ENCODE measurements at places on chromosomes 3 and 15. TPM values are rescaled to one million over a fixed set of nuclear protein-coding genes. Genes with fewer than 3 reads are reported as not detected.

DNA sequence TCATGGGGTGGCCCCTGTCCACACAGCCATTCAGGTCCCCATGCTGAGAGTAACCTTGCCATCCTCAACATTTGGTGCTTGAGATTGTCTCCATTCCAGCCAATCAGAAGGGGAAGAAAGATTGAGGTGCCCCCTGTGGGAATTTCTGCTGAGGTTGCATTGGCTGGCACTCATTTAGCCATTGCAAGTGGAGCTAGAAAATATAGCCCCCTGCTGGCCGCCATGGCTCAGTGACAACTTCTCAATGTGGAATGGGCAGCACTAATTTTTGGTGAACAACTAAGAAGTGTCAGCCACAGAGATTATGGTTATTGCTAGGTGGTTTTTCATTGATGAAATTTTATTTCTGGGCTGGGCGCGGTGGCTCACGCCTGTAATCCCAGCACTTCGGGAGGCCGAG, 22.0 kb downstream of the COL6A6 start:
- peak; percentile 49 for DNase-seq

DNA sequence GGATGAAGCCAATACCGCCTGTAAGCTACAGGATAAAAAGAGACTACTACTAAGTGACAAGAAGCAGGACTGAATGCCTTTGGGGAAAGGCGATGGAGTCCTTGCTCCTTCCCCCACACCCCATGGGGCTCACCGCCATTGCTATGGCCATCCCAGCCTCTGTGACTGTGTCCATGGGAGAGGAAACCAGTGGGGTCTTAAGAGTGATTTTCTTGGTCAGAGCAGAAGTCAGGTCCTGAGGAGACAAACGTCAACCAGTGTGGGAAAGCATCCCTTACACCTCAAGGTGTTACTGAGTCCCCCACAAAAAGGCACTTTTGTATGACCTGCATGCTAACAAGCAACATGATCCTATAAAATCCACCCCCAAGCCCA, 913 bp downstream of the IMPDH2 start:
- no peak for DNase-seq

- DNase-seq = no peak
Observed at GRCh38 chr3:85148036-85148435, 189.2 kb downstream of the CADM2 start.

GRCh38 chr3:31831591-31831990, 149.5 kb downstream of the OSBPL10 start:
- no peak for DNase-seq

DNA sequence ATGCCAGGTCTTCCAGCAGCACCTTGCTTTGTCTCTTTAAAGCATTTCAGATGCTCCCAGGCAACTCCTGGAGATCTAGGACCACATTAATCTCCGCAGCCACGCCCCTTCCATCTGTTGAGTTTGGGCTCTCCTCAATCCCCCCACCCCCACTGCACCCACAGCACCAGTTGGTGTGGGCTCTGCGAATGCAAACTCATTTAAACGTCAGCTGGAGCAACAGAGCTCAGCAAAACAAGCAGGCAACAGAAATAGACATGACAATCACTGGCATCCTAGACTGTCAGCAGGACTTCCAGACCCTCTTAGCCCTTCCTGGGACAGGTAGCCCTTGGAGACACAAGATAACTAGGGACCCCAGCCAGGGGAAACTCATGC, 106.9 kb downstream of the LSM3 start:
- no peak for DNase-seq

DNA sequence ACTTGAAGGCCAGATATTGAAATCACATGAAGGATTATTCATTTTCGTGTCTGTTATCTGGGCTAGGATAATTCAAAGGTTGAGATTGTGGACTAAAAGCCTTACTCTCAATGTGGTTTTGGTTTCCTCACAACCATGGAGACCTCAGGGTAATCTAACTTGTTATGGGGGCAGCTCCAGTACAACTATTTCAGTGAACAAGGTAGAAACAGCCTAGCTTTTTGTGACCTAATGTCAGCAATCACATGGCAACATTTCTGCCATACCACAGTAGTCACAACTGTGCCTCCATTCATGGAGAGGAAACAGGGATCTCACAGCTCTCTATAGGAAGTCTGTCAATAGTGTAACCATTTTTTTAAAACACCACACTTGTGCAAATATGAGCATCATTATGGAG, 62.4 kb upstream of the RARB start:
- DNase-seq = no peak

DNA sequence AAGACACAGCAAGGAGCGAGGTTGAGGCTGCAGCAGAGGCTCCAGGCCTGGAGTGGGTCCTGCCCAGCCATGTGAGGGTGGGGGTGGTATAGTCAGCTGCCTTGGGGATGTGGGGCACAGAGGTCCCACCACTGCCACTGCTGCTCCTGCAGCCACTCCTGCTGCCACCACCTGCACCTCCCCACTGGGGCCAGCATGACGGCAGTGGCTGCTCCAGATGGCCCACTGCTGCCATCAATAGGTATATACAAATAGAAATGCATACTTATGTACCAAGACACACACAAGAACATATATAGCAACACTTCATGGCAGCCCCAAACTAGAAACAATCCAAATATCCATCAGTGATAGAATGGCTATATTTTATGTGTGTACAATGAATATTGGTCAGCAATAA, 10.0 kb upstream of the TOP2B start:
- DNase-seq = no peak

DNA sequence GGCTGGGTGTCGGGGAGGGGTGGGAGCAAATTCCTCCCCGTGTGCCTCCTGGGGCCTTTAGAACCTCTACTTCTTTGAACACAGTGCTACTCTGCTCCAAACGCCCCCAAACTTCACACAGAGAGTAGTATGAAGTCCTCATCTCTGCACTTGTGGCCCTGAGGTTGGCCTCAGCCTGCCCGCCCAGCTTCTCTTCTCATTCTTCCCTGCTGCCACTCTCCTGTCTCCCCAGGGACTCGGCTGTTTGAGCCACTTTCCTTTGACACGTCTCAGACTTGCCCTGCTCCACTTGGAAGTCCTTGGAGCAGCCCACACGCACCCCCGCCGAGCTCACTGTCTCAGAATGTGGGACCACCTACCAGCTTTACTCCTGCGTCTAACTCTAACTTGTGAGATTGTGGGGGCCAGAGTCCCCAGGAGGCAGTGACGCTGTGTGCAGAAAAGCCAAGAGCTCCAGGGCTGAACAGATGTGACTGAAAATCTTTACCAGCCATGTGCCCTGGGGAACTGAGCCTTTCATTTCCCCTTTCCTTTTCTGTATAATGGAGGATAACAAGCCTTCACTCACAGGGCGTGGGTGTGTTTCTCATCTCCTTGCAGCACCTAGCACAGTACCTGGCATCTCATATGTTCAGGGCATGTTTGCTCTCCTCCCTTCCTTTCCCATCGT, 233.6 kb upstream of the CTDSPL start:
- DNase-seq = no peak

DNA sequence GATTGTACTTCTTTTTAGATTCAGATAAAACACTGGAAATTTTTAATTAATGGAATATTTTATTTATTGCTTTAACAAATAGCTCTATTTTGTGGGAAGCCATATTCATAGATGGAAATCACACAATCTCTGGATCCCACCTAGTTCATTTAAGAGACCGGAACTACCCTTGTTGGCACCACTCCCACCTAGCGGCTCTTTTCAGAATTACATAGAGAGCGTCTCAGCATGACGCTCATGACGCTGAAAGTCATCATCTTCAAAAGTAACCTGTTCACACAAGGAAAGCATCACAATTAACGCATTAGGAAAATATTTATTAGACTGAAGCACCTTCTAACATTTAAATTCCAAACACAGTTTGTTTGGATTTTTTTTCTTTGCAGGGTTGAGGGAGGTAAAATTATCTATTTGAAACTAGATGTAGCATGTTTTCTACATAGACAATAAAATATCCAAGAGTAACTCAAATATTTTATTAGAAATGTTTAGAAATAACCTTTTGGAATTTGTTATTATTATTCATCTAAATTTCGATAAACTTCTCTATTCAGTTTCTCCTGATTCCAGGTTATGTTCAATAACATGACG, 214.9 kb upstream of the ARRDC4 start:
- peak; percentile 5 for DNase-seq

GRCh38 chr3:111861391-111861790, 2.3 kb downstream of the PHLDB2 start:
- peak; percentile 50 for DNase-seq

DNA sequence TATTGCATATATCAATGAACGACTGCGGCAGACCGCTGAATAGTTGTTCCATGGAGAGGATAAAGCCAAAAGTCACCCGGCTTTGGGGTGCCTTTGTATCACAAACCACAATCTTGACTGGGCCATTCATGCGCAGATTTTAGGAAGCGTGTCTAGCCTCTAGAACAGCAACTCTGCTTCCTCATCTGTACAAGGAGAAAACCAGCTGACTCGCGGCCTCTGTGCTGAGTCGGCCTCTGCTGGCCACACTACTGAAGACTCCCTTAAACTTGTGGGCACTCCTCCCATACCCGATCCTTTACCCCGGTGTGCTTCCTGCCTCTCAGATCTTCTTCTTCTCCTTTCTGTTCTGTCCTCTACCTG, 872 bp downstream of the DLEC1 start:
- peak; percentile 38 for DNase-seq

GRCh38 chr3:83649692-83650091, 1309.1 kb upstream of the CADM2 start:
- DNase-seq = no peak

GRCh38 chr3:161500068-161500796, 3.6 kb downstream of the OTOL1 start:
- DNase-seq = no peak

DNA sequence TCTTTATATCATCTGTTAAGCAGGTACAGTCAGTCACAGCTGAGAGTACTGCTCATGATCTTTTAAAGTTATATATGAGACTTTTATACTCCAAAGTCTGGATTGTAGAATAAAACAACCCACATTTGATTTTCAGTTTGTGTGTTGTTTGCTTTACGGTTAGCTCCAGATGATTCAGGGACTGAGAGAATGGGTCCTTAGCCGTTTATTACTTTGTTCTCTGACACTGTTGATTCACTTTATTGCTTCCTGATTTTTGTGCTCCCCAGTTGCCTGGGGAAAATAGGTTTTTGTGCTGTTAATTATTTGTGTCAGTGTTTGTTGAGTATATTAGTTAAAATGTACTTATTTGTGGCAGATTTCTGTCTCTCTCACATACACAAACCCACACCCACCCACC, 8.6 kb upstream of the EBLN2 start:
- no peak for DNase-seq

- DNase-seq = no peak
Observed at GRCh38 chr3:80159990-80160506, 392.2 kb upstream of the ROBO1 start.

GRCh38 chr15:64938192-64938591, 26.5 kb downstream of the ANKDD1A start:
- DNase-seq = peak; percentile 80

GRCh38 chr15:55907797-55908196, 85.6 kb downstream of the NEDD4 start:
- DNase-seq = peak; percentile 97

GRCh38 chr3:156416846-156417558, 137.9 kb downstream of the SSR3 start:
- no peak for DNase-seq

- DNase-seq = no peak
Observed at GRCh38 chr15:89652131-89652530, 3.1 kb downstream of the KIF7 start.

DNA sequence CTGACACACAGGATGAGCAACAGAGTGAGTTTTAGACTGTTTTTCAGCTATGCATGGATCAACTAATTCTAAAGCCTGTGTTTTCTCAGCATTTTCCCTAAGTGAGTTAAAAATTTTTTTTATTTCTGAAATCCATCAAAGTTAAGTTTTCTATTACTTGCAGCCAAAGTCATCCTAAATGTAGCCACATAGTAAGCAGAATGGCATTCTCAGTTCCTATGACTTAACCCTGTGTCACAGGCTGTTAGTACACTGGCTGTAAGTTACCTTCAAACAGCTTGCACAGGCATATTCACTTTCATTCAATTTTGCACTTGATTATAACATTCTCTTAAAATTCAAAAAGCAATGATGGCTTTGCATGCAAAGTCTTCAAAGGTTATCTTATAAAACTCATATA, 368.2 kb downstream of the OCA2 start:
- peak; percentile 5 for DNase-seq

DNA sequence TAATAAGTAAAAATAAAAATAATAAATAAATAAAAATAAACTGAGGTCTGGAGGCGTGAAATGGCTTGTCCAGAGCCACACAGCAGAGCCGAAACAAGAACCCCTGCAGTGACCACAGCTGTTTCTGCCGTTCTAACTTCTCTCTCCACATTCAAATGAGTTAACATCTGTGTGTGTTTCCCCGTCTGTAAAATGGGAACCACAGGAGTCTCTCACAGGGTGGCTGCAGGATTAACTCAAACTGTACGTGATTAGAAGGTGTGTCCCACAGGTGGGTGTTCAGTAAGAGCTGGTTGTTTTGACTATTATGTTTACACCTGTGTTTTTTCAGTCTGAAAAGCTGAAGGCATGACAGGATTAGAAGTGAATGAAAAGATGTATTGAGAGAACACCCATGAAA, 27.0 kb upstream of the MUC4 start:
- no peak for DNase-seq

GRCh38 chr3:126134219-126134975, 46.0 kb downstream of the ALDH1L1 start:
- DNase-seq = peak; percentile 59

- DNase-seq = no peak
Observed at GRCh38 chr3:187481426-187481825, 113.2 kb downstream of the RTP4 start.

DNA sequence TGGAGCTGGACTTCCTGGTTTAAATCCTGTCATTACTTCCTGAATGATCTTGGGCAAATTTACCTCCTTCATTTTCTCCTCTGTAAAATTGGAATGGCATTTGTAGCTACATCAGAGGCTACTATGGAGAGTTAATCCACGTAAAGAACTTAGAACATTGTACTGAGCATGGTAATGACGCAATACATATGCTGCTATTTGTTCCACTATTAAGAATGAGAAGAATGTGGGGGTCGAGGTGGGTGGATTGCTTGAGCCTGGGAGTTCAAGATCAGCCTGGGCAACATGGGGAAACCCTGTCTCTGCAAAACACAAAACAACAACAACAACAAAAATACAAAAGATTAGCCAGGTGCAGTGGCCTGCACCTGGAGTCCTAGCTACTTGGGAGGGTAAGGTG, 250.6 kb downstream of the RYR3 start:
- no peak for DNase-seq

GRCh38 chr15:37077623-37078351, 22.6 kb downstream of the MEIS2 start:
- no peak for DNase-seq

- no peak for DNase-seq
Observed at GRCh38 chr15:32029862-32030781, at the start of gene CHRNA7. TSS of gene CHRNA7 (plus strand) at chr15:32030515. CDS start at chr15:32030595, 80 bp downstream.

Gene ROBO2
- 1.2 TPM for total RNA-seq

Gene AKAP13
- 87.7 TPM for total RNA-seq

Gene NOX5
- 0.27 TPM for total RNA-seq

Gene GNAT1
- total RNA-seq = not detected

Gene PLOD2
- total RNA-seq = 46.1 TPM

Gene ZNF385D
- 11.5 TPM for total RNA-seq

Gene PCOLCE2
- 31.6 TPM for total RNA-seq

Gene EXD1
- not detected for total RNA-seq

Gene ITIH1
- not detected for total RNA-seq
